ENCODE measurements at places on chromosomes 16 and 17. TPM values are rescaled to one million over a fixed set of nuclear protein-coding genes. Genes with fewer than 3 reads are reported as not detected.

The CDRT15L2 gene
- total RNA-seq = not detected

The XAF1 gene
- total RNA-seq = 50.2 TPM

The ZNF469 gene
- total RNA-seq = 0.87 TPM

The CBFA2T3 gene
- total RNA-seq = 2.4 TPM

GRCh38 chr16:3214904-3215600, 19.9 kb downstream of the ZNF200 start:
- DNase-seq = no peak

GRCh38 chr16:67146523-67147357, 4.1 kb downstream of the B3GNT9 start:
- DNase-seq = no peak

- DNase-seq = no peak
These were observed 39.4 kb upstream of the CDR2 start for GRCh38 chr16:22413819-22414218.

The OR2C1 gene
- 0.44 TPM for total RNA-seq

The KRT20 gene
- not detected for total RNA-seq

DNA sequence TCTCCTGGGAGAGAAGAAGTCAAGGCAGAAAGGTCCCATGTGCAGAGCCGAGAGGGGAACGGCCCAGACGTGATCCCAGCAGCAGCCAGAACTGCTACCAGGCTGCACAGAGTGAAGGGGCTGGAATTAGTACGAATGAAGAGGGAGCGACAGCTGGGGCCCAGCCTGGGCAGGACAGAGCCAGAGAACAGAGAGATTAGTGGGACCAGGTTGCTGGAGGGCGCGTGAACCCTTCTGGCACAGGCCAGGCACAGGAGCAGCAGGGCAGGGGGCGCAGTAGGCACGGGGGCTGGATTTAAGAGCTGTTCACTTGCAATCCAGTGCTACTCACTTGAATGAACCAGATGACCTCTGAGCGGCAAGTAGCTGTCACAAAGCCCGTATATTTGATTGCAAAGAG, 66.9 kb downstream of the PLXDC1 start:
- DNase-seq = no peak

DNA sequence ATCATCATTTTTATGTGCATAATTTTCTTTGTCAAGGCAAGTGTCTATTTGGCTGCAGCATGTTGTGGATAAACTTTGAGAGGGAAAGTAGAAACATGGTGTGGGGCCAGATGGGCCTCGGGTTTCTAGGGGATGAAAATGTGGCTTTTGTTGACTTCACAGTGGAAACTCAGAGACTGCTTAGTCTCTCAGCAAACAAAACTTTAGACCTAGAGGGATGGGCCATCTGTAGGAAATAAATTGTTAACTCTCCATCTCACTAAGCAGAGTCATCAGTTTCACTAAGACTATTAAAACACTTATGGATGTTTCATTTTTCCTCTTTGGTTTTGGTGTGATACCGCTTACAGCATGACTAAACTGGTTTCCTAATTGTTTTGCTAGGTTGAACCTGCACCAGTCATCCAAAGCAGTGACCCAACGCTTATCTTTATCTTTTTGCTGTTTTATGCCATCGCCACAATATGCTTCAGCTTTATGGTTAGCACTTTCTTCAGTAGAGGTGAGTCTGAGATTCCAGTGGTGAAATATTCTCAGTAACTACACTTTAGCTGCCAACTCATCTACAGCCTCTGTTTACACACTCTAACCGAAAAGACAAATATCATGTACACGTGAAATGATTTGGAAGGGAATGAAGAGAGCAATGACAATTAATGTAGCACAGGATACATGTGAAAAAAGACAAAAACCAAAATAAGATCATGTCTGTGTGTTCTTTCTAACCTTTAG, 60.6 kb upstream of the CRYM start:
- DNase-seq = no peak

The STAC2 gene
- not detected for total RNA-seq

DNA sequence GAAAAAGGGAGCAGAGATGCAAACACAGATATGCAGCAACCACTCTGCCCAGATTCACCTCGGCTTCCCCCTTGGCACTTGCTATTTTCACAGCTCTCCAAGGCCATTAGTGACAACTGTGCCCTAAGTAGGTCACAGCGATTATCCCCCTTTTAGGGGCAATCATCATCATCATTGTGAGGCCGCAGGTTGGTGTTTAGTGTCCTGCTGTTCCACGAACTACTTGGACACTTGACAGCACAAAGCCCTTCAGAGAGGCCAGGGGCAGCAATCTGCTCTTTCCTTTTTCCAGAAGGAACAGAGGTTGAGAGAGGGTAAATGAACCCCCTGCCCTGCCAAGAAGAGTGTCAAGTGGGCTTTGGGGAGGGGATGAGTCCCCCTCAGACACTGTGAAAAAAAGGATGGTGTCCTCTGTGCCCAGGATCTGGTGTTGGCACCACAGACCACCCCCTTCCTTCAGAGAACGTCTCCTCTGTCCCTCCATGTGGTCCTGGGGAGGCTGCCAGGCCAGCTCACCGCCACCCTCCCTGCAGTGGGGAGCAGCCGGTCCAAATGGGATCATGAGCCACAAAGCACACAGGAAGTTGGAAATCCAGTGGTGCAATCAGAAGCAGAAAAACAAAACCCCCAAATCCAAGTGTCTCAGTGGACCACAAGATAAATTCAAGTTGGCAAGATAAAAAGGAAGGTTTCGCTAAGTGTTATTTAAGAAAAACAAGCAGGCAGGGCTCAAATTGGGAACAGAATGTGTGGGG, 78.4 kb upstream of the MED9 start:
- peak; percentile 60 for DNase-seq

- no peak for DNase-seq
These were observed 4.2 kb upstream of the GAA start for GRCh38 chr17:80097127-80097621.

GRCh38 chr17:8365143-8365542, 11.4 kb downstream of the KRABD2 start:
- no peak for DNase-seq

GRCh38 chr16:49260253-49260652, 21.4 kb downstream of the CBLN1 start:
- no peak for DNase-seq

The ENDOV gene
- 11.7 TPM for total RNA-seq

GRCh38 chr17:39151943-39152818, 744 bp upstream of the PLXDC1 start:
- peak; percentile 41 for DNase-seq

DNA sequence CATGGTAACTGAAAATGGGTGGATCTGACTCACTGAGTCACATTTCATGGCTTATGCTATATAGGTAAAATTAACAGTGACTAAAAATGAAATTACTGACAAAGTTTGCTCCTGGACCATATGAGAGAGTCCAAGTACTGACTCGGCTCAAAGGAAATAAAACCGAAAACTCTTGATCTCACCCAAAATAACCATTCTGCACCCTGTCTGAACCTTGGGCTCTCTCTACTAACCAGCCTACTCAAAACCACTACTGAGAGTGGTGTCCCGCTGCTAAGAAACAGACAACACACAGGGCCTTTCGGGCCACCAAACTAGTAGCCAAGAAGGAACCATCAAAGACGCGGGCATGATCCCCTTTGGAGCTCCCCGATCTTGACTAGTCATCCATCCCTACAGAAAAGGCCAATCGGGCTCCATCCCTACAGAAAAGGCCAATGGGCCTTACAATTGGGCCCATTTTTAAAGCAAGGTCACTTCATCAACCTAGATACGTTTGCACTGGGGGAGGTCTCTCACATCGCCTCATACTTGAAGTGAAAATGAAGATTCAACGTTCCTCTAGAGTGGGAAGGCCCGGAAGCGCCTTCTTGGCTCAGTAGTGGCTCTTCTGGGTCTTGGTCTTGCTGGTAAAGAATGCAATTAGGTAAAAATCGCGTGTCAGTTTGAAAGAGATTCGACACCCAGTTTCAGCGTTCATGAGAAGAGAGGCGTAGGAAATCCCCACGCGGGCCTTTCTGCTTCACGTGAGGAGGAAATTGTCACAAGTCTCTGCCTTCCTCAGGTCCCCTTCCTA, 720 bp upstream of the ZPBP2 start:
- no peak for DNase-seq

The ZNF785 gene
- 14.0 TPM for total RNA-seq

DNA sequence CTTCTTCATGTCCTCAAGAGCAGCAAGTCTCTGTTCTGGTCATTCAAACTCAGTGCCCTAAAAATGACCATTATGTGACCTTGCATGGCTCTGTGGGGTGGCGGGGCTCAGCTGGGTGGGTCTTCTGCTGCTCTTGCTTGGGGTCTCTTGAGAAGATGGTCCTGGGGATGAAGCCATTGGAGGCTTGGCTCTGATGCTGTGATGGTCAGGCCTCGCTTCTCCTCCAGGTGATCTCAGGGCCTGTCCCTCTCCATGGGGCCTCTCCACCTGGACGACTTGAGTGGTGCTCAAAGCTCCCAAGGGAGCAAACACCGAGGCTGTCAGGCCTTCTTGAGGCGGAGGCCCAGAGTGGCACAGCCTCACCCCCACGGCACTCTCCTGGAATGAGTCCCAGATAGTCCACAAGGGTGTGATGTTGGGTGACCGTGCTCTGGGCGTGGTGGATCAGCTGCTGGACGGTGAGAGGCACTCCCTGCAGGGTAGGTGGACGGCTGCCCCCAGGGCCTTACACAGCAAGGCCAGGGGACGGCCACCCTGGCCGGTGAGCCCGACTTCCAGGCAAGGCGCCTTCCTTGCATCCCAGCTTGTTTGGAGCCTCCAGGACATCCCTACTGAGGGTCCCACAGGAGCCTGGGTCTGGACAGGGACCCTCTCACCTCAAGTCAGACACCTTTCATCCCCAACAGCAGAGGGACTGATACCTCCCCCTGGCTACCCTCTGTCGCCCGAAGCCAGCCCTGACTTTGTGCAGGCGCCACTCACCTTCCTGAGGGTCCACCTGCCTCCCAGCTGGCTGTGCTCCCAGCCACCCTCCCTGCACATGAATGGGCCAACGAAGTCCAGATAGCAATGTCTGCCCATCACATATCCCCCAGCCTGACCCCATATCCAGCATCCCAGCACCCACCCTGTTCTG, 48.7 kb downstream of the USP22 start:
- DNase-seq = no peak

DNA sequence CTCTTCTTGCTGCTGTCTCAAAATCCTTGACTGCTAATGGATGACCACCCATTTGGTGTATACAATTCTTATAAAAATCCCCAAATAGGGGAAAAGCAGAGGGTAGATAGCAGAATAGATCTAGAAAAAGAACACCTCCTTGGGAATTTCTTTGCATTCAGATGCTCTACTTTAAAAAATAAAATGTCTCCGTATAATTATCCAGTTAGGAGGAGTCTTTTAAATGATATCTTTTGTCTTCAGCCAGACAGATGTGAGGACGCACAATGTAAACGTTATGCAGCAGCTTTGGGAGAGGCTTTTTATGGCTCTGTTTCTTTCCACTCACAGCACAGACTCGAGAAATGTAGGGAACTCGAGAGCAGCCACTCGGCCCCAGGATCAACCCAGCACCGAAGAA, 300.2 kb downstream of the IRF8 start:
- DNase-seq = no peak

The CMTM4 gene
- total RNA-seq = 14.2 TPM

The TMEM208 gene
- 28.0 TPM for total RNA-seq

The CCL5 gene
- 1.4 TPM for total RNA-seq

The AGRP gene
- total RNA-seq = not detected

DNA sequence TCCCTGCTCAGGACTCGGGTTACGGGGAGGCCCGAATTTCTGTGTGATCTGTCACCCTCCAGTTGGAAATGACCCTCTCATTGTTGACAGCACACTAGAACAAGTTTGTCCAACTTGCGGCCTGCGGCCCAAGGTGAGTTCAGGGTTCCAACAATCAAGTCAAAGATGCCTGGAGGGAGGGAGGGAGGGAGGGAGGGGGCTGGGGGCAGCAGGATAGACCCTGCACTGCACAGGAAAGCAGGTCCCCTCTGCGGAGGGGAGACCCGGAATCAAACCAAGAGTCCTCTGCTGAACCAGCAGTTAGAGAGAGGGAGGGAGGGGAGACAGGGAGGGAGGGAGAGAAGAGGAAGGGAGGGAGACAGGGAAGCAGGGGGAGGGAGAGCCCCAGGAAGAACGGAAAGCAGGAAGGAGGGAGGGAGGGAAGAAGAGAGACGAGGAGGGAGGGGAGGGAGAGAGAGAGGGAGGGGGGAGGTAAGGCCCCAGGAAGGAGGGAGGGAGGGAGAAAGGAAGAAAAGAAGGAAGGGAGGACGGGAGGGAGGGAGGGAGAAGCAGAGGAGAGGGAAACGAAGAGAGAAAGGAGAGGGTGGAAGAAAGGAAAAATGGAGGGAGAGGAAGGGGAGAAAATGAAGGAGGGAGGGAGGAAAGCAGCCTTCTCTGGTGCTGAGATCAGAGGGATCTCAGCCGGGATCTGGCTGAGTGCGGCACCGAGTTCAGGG, 96.7 kb upstream of the CDH5 start:
- DNase-seq = no peak
